Activated T-cell treated with anti-CD3 and anti-CD28 coated beads for 48 hours (primary cell): ENCODE measurements at places on chromosomes 1 and 21.

DNA sequence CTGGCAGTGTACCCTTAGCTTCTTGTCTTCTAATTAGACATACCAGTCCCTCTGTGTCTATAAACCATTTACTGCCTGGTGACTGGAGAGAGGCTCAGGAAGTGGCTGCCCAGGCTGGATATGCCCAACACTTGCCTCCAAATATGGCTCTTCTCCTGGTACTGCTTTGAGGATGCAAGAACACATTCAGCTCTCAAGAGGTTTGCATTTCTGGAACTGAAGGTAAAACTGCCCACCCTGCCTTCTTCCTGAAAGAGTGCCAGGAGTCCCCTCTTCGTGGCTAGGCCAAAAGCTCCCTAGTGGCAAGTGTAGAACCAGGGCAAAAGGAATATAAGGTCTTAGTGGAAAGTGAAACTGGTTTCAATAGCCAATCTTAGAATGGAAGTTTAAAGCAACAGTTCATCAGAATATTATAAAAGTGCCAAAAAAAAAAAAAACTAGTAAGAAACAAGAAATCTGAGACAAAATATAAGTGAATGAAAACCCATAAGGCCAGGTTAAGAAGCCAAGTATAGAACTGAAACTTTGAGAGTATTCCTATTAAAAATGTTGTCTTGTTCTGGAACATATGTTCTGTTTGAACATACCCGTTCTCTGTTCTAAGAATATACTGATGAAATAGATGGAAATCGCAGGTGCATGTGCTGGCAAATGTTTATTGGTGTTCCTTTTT, 77.2 kb upstream of the CTTNBP2NL start:
- no peak for DNase-seq

GRCh38 chr21:17539323-17539722, 26.5 kb downstream of the CXADR start:
- no peak for DNase-seq

DNA sequence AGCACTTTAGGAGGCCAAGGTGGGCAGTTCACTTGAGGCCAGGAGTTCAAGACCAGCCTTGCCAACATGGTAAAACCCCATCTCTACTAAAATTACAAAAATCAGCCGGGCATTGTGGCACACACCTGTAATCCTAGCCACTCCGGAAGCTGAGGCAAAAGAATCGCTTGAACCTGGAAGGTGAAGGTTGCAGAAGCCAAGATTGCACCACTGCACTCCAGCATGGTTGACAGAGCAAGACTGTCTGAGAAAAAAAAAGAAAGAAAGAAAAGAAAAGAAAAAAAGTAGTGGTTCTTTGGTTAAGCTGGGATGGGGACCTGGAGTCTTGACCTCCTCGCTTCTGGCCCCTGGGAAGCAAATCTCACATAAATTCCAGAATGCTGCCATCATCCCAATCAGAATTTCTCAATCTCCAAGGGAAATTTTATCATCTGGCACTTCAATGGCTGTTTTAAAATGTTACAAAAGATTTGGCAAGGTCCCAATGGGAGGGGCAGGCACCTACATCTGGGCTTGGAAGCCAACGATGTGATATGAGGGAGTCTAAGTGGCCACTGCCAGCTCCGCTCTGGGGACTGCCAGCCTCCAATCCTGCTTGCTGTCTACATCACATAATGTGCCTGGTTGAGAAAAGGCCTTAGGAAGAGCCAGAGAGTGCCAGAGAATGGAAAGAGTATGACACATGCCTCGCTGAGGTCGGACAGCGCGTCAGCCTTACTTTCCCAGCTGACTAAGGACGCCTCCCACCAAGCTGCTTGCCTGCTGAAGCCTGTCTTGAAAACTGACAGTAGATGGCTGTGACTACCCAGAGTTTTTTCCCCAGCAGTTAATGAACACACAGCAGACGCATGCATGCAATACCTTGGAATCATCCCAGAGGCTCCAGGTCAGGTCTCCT, 42.1 kb upstream of the SRP9 start:
- DNase-seq: no peak

GRCh38 chr1:248853663-248854375, 5.1 kb downstream of the ZNF692 start:
- DNase-seq: no peak

- DNase-seq: no peak
Measured at GRCh38 chr1:10101929-10102328, 69.2 kb downstream of the UBE4B start.

- DNase-seq: no peak
Measured at GRCh38 chr1:41392528-41392924, 31.3 kb downstream of the FOXO6 start.

DNA sequence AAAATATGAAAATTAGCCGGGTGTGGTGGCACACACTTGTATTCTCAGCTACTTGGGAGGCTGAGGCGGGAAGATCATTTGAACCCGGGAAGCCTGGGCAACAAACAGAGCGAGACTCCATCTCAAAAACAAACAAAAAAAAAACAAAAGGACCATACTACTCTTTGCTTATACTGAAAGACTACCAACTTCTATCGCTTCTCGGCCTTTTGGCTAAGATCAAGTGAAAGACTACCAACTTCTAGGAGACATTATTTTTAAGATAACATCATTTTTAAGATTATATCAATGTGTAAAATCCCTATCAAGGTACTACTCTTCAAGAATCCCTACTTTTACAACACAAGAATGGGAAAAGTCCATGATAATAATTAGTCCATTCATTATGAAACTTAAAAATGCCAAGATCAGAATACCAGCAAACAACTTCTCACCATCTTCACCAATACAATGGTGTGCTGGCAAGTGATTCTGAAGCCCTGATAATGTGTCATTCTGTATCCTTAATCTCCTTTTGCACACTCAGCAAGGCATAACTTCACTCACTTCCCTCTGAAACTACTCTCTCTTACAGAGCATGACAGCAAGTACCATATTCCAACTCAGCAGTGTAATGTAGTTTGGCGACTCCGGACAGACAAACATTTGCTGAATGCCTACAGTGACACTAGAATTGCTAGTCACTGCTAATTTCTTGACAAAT, 1.7 kb downstream of the PTP4A2 start:
- DNase-seq: no peak

DNA sequence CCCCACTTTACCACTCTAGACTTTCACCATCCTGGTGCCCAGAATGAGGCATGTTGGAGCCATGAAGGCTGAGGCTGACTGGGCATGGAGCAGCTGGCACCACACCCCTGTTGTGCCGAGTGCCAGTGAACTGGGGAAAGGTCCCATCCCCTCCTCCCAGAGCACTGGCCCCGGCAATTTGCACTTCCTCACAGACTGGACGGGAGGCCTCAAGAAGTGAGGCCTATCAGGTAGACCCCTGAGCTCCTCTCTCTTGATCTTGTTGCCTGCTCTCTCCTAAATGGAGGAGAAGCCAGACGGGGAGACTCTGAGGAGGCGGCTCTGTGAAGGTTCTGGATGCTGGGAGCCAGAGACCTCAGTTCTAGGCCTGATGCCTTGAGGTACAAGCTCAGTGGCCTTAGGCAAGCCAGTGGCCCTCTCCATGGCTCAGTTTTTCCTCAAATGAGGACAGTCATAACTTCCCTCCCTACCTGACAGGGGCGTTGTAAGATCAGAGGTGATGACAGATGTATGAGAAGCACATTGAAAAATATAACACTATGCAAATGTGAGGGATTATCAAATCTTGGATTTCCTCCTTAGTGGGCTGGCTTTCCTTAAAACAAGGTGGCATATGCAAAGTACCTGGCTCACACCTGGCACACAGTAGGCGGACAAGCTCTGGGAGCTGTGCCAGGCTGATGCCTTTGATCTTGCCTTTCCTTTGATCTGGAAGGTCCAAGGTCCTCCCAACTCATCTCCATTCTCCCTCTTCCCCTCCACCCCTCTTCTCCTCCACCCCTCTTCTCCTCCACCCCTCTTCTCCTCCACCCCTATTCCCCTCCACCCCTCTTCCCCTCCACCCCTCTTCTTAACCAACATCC, 6.7 kb downstream of the GRHL3 start:
- DNase-seq: no peak
